ENCODE measurements at places on chromosomes 1 and 21.

DNA sequence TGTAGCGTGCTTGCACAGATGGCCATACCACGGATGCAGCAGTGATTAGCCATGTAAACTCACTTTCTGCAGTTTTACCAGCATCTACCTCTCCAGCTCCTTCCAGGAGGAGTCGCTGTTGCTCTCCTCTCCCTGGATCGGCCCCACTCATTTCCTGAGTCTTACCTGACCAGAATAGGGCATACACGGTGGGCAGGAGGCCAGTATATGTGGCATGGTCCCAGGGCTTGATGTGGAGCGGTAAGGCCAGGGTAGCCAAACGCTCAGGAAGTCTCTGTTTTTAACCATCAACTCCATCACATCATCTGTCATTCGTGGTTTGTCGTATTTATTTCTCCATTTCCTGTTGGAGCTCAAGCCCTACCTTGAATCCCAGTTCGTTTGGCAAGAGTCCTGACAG lies 163.4 kb upstream of the USP24 start:
- no peak for DNase-seq

- no peak for DNase-seq
These were observed 48.4 kb upstream of the HOOK1 start for GRCh38 chr1:59766227-59766855.

GRCh38 chr21:35528116-35529042 lies 479.3 kb upstream of the RUNX1 start:
- no peak for DNase-seq

- no peak for DNase-seq
These were observed 300.7 kb upstream of the SPAG17 start for GRCh38 chr1:118485757-118486156.

DNA sequence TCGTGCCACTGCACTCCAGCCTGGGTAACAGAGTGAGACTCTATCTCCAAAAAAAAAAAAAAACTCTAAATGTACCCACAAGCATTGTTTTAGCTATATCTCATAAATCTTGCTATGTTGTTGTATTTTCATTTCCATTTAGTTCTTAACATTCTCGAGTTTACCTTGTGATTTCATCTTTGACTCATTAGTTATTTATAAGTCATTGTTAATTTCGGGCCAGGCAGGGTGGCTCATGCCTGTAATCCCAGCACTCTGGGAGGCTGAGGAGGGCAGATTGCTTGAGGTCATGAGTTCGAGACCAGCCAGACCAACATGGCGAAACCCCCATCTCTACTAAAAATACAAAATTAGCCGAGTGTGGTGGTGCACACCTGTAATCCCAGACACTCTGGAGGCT lies 11.7 kb downstream of the HES2 start:
- DNase-seq: no peak

DNA sequence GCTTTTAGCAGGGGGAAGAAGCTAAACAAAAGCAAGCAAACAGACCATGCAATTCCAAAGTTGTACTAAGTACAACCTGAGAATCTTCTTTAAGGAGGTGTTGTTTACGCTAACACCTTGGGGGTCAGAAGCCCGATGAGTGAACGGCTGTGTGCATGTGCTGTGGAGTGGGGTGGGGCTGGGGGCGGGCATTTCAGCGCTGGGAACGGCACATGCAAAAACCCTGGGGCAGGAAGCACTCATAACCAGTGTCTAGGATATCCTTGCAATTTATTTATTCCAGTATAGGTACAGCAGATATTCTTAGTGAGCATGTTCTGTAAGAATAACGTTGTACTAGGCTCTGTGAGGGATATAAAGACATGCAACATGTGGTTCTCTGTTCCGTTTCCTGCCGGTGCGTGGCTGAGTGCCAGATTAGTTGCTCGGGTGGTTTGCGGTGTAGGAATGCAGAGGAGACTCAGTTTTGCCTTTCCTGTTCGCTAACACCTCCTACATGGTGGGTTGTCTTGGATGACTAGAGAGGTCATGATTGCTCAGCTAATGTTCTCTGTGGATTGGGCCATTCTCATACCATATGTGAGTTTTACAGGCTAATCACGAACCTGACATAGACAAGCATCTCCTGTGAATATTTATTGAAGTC lies 3.7 kb downstream of the FASLG start:
- DNase-seq: no peak

GRCh38 chr1:213127074-213127473 lies 76.0 kb downstream of the RPS6KC1 start:
- no peak for DNase-seq

- DNase-seq: no peak
These were observed at the start of gene STUM for GRCh38 chr1:226548256-226549093. STUM (plus strand) TSS chr1:226548764; CDS start chr1:226548905, 141 bp downstream.

- DNase-seq: no peak
These were observed 20.3 kb downstream of the PDC start for GRCh38 chr1:186440584-186440983.

DNA sequence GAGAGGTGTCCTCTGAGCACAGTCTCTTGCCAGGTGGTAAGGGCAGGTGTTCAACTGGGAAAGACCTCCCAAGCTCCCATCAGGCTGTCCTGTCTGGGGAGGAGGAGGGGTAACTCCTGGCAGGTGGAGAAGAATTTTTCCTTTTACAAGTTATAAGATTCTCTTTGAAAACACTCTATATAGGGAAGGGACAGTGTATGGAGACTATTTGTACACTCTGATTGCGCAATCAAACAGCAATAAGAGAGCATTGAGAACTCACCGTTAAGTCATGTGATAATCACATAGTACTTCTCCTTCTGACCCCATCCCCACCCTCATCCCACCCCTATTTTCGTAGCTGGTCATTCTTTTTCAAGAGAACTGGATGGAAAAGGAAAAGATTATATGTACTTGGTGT lies 179.3 kb upstream of the ZNF644 start:
- DNase-seq: no peak

DNA sequence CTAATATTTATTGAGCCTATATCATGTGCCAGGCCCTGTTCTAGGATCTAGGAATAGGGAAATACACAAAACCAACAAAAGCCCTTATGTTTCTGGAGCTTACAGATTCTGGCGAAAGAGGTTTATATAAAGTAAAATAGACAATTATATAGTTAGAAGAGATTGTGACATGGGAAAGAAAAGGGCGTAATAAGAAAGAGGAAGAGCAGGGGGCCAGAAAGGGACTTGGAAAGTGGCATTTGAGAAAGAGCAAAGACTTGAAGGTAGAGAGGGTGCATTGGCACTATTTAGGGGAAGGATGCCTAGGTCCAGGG lies 322.5 kb upstream of the FAM78B start:
- no peak for DNase-seq

- DNase-seq: no peak
These were observed 867 bp upstream of the TIMM17A start for GRCh38 chr1:201954263-201955008.

- no peak for DNase-seq
These were observed 960 bp downstream of the RCAN1 start for GRCh38 chr21:34613679-34614627.

GRCh38 chr1:229098903-229099578 lies 171.9 kb upstream of the RAB4A start:
- DNase-seq: no peak

DNA sequence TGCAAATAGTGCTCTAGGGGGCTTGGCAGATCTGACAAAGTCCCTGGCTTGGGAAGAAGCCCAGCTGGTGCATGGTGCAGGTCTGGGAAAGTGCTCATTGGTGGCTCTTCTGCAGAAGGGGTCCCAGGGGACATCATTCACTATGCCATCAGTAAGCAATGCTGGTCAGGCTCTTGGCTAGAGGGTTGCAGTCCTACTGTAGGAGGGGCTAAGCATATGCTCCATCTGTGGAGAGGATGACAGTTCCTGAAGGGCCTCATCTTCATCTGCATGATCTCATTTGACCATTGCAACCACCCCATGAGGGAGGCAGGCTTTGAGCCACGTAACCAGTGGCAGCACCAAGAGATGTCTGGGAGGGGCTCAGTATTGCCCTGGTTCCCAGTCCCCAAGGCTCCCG lies 31.5 kb upstream of the VASH2 start:
- DNase-seq: no peak

All from NCI-H187 treated with DMSO at 0.1 percent for 48 hours (cell line).